ENCODE measurements at places on chromosomes 12 and 14. TPM values are rescaled to one million over a fixed set of nuclear protein-coding genes. Genes with fewer than 3 reads are reported as not detected.

DNA sequence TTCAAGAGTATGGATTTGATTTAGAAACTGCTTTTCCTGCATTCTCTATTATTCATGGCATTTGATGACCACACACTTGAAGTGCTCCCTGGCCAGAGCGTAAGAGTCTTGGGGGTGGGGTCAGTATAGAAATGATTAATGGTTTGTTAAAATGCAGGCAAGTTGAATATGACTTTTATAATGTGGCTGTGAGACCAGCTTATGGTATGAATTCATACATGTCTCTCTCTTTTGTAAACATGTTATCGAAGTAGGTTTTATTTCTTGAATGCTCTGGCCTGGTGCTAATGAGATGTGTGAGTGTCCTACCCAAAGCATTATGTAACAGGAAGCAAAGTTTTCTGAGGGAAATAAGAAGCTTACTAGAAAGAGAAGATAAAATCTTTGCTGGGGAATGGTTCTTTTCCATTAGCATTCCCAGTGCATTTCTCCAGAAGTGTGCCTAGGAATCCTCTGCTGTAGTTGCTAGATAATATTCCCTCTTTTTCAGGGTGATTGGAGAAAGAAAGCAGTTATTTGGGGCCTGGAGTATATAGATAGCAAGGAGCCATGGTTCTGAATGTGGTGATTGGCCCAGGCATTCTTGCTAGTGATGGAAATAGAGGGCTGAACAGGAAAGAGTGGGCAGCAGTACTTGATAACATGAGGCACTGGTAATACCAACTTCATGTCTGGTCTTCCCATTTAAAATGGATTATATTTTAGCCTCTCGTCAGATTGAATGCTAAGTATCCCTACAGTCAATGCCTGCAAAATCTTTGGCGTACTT is 289.7 kb downstream of the RAD51B start:
- no peak for DNase-seq
- H3K27me3 ChIP-seq, result no peaks in the 10 kb centered on the region
- no peak overlapping the region for H3K4me3 ChIP-seq
- H3K27ac ChIP-seq, result no peak overlapping the region
- no peaks in the 10 kb centered on the region for H3K4me1 ChIP-seq

GRCh38 chr12:6943722-6944380 is at the start of the genes C12orf57 and RNU7-1:
C12orf57 (plus strand) TSS chr12:6944022; CDS start chr12:6944122, 100 bp downstream.
RNU7-1 (plus strand) TSS chr12:6943816.
- H3K4me1 ChIP-seq, result peaks cover 63% of the 10 kb centered on the region
- no peaks in the 10 kb centered on the region for H3K27me3 ChIP-seq
- H3K27ac ChIP-seq, result peak within 1 kb of the TSS; percentile 98
- no peaks in the 10 kb centered on the region for H3K36me3 ChIP-seq

GRCh38 chr14:80344208-80344607 is 132.9 kb upstream of the DIO2 start:
- H3K27ac ChIP-seq, result no peak overlapping the region
- H3K36me3 ChIP-seq, result no peaks in the 10 kb centered on the region
- no peak for DNase-seq

DNA sequence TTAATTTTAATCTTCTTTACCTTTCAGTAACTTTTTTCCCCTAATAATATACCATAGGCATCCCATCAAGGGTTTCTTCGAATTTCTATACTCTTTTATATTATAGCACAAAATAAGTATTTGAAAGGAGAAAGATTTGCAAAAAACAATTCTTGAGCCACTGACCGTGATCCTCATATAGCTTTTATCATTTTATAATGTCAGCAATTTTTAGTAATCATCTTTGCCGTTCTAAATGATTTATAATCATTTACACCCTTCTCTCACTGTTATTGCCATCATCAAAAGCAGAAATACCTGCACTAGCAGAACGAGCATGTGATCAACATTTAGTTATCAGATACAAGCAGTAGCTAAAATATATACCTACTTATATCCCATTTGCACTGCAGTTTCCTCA is 16.9 kb downstream of the PTPRQ start:
- H3K27ac ChIP-seq, result no peak overlapping the region
- no peaks in the 10 kb centered on the region for H3K4me1 ChIP-seq
- DNase-seq, result no peak
- H3K27me3 ChIP-seq, result no peaks in the 10 kb centered on the region
- H3K4me3 ChIP-seq, result no peak overlapping the region
- no peaks in the 10 kb centered on the region for H3K36me3 ChIP-seq

DNA sequence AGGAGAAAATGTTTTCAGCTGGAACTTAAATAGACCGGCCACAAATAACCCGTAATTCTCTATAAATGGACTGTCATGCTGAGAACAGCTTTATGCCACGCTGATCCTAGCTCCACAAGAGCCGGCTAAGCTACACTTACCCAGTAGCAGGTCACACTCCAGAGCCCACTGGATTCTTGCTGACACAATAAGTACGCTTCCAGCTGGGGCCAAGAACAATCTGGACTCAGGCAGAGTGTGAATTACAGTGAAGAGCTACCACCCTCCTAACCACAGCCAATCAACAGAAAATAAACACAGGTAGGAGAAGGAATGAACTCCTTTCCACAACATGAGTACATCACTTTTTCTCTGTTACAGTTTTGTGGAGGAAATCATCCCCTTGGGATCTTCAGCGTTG is 531.3 kb downstream of the GALC start:
- H3K27ac ChIP-seq, result no peak overlapping the region
- no peak overlapping the region for H3K4me3 ChIP-seq
- no peaks in the 10 kb centered on the region for H3K36me3 ChIP-seq
- H3K4me1 ChIP-seq, result no peaks in the 10 kb centered on the region
- no peaks in the 10 kb centered on the region for H3K27me3 ChIP-seq

DNA sequence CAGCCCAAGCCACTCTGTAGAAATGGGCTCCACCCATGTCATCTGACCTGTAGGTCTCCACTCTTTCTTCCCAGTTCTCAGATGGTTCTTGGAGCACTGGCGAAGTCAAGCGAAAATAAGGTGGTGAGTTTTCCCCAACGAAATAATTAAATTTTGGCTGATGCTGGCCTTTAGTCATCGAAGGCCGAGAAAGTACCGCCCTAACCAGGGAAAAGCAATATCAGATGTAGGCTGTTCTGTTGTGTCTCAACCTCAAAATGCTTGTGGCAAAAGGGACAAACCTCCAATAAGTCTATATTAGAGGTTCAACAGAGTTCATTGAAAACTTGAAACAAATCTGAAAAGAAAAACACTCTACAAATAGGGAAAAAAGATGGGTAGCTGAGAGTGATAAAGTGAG is 48.6 kb upstream of the BCAT1 start:
- no peak for DNase-seq
- no peaks in the 10 kb centered on the region for H3K36me3 ChIP-seq
- no peak overlapping the region for H3K4me3 ChIP-seq
- peaks cover 8% of the 10 kb centered on the region for H3K4me1 ChIP-seq
- H3K27ac ChIP-seq, result no peak overlapping the region
- no peaks in the 10 kb centered on the region for H3K27me3 ChIP-seq

- no peaks in the 10 kb centered on the region for H3K4me1 ChIP-seq
- no peak overlapping the region for H3K4me3 ChIP-seq
- H3K27me3 ChIP-seq, result no peaks in the 10 kb centered on the region
- no peak overlapping the region for H3K27ac ChIP-seq
- no peak for DNase-seq
- no peaks in the 10 kb centered on the region for H3K36me3 ChIP-seq
Observed at GRCh38 chr12:60271816-60272215, 676.0 kb downstream of the SLC16A7 start.

GRCh38 chr12:10406725-10407124 is 2.8 kb downstream of the KLRC4 start:
- no peaks in the 10 kb centered on the region for H3K4me1 ChIP-seq
- H3K36me3 ChIP-seq, result no peaks in the 10 kb centered on the region
- H3K27me3 ChIP-seq, result peaks cover 10% of the 10 kb centered on the region
- no peak overlapping the region for H3K4me3 ChIP-seq
- no peak for DNase-seq
- H3K27ac ChIP-seq, result no peak overlapping the region

DNA sequence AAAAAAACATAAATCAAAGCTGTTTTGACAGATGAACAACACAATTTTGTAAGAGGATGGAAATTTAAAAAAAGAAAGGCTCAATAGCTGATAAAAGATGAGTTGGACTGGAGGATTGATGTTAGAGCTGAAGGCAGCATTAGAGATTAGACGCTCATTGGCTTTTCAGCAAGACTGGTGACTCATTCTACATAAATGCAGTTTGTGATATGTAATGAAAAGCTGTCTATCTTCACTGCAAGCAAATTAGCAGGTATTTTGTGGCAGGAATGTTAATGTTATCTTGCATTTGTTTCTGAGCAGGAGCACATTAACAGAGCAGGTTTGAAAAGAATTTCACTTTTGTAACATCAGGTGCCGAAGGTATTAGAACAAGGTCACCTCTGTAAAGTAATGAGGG is 442.7 kb upstream of the NOVA1 start:
- H3K4me1 ChIP-seq, result no peaks in the 10 kb centered on the region
- DNase-seq, result no peak
- no peak overlapping the region for H3K27ac ChIP-seq

GRCh38 chr12:71900091-71900490 is 38.6 kb upstream of the TPH2 start:
- H3K4me3 ChIP-seq, result no peak overlapping the region
- no peak overlapping the region for H3K27ac ChIP-seq
- no peak for DNase-seq
- peaks cover 86% of the 10 kb centered on the region for H3K36me3 ChIP-seq
- no peaks in the 10 kb centered on the region for H3K27me3 ChIP-seq

- H3K36me3 ChIP-seq, result no peaks in the 10 kb centered on the region
- H3K4me3 ChIP-seq, result no peak overlapping the region
- H3K4me1 ChIP-seq, result no peaks in the 10 kb centered on the region
- no peak for DNase-seq
Observed at GRCh38 chr12:93616584-93617101, 44.2 kb downstream of the SOCS2 start.

GRCh38 chr12:49598527-49598926 is 6.9 kb downstream of the FAM186B start:
- no peaks in the 10 kb centered on the region for H3K4me1 ChIP-seq
- no peak for DNase-seq
- no peak overlapping the region for H3K27ac ChIP-seq

DNA sequence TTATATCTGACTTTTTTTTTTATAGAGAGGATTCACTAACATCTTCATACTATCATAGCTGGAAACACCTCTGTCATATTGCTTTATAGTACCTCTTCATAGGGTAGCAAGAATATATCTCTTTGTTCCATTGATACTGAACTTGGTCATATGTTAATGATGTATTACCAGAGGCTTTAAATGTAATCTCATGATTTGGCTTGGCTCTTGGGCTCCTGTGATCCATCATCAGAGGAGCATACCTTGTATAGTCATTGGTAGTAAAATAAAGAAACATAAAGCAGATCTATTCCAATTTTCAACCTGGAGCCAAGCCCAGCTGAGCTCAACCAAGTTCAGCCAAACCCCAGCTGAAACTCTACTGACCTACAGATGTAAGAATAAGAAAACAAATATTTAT is 43.2 kb upstream of the GRIN2B start:
- no peak overlapping the region for H3K4me3 ChIP-seq
- no peaks in the 10 kb centered on the region for H3K36me3 ChIP-seq
- DNase-seq, result no peak

GRCh38 chr12:43848786-43849185 is 12.9 kb downstream of the TMEM117 start:
- no peaks in the 10 kb centered on the region for H3K4me1 ChIP-seq
- H3K36me3 ChIP-seq, result no peaks in the 10 kb centered on the region
- no peaks in the 10 kb centered on the region for H3K27me3 ChIP-seq
- no peak for DNase-seq

GRCh38 chr12:4859478-4860210 is 50.1 kb upstream of the KCNA1 start:
- no peak overlapping the region for H3K27ac ChIP-seq
- H3K4me1 ChIP-seq, result peaks cover 10% of the 10 kb centered on the region
- peaks cover 2% of the 10 kb centered on the region for H3K27me3 ChIP-seq

- H3K4me1 ChIP-seq, result no peaks in the 10 kb centered on the region
- no peak for DNase-seq
- no peak overlapping the region for H3K27ac ChIP-seq
- H3K36me3 ChIP-seq, result no peaks in the 10 kb centered on the region
- no peak overlapping the region for H3K4me3 ChIP-seq
- H3K27me3 ChIP-seq, result no peaks in the 10 kb centered on the region
Observed at GRCh38 chr12:128942960-128943477, 89.7 kb downstream of the GLT1D1 start.

GRCh38 chr12:32322354-32322753 is 77.0 kb upstream of the FGD4 start:
- no peak overlapping the region for H3K4me3 ChIP-seq
- no peaks in the 10 kb centered on the region for H3K36me3 ChIP-seq
- no peaks in the 10 kb centered on the region for H3K27me3 ChIP-seq
- no peak overlapping the region for H3K27ac ChIP-seq
- DNase-seq, result no peak

DNA sequence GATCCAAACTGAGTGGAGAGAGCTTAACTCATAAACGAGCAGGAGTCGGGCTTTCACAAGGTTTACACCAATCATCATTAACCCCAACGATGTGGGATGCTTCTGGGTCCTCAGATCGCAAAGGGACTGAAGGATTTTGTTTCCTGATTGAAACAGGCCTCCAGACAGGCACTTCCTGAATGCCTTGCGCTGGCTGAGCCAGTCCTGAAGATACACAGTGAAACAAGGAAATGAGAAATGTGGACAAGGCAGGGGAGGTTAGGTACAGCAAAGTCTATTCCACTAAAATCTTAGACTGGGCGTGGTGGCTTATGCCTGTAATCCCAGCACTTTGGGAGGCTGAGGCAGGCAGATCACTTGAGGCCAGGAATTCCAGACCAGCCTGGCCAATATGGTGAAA is 30.7 kb downstream of the RBM19 start:
- no peak overlapping the region for H3K4me3 ChIP-seq
- peaks cover 76% of the 10 kb centered on the region for H3K36me3 ChIP-seq
- no peaks in the 10 kb centered on the region for H3K27me3 ChIP-seq

DNA sequence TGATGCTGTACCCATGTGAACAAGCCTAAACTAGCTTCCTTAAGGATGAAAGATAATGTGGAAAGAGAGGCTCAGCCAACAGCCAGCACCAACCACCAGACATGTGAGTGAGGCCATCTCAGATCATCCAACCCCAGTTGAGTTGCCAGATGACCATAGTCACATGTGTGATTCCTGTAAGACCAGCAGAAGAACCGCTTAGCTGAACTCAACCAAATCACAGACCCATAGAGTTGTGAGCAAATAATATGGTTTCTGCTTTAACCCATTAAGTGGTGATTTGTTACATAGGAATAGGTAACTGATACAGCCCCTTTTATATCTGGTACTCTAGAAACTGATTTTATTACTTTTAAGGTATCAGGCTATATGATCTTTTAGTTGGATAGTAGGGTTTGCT is 17.6 kb upstream of the ELK3 start:
- DNase-seq, result no peak
- no peak overlapping the region for H3K4me3 ChIP-seq
- no peaks in the 10 kb centered on the region for H3K36me3 ChIP-seq
- no peak overlapping the region for H3K27ac ChIP-seq
- H3K27me3 ChIP-seq, result no peaks in the 10 kb centered on the region

GRCh38 chr14:24700511-24700910 is 66.5 kb upstream of the GZMB start:
- no peak overlapping the region for H3K27ac ChIP-seq
- no peaks in the 10 kb centered on the region for H3K36me3 ChIP-seq
- no peak for DNase-seq
- H3K4me3 ChIP-seq, result no peak overlapping the region
- no peaks in the 10 kb centered on the region for H3K4me1 ChIP-seq

The PIGH gene
- polyA plus RNA-seq, result 46.2 TPM

The CBLN3 gene
- polyA plus RNA-seq, result 0.10 TPM

The PTCSC3 gene
- polyA plus RNA-seq, result not detected

The FAIM2 gene
- 0.31 TPM for polyA plus RNA-seq

The SLCO1B3 gene
- polyA plus RNA-seq, result not detected

The CNTN1 gene
- polyA plus RNA-seq, result not detected

The PXMP2 gene
- 17.4 TPM for polyA plus RNA-seq

The RNF212B gene
- polyA plus RNA-seq, result not detected

The INSM2 gene
- not detected for polyA plus RNA-seq

The GALNT6 gene
- polyA plus RNA-seq, result 2.4 TPM

The SMIM41 gene
- polyA plus RNA-seq, result not detected

The AMIGO2 gene
- polyA plus RNA-seq, result 10.8 TPM
